Tibial nerve (tissue), 4 donors: ENCODE measurements at places on chromosomes 2 and 18. TPM values are rescaled to one million over a fixed set of nuclear protein-coding genes. Genes with fewer than 3 reads are reported as not detected.

GRCh38 chr2:16962505-16962904 lies 296.9 kb upstream of the CYRIA start:
- DNase-seq, result no peak

DNA sequence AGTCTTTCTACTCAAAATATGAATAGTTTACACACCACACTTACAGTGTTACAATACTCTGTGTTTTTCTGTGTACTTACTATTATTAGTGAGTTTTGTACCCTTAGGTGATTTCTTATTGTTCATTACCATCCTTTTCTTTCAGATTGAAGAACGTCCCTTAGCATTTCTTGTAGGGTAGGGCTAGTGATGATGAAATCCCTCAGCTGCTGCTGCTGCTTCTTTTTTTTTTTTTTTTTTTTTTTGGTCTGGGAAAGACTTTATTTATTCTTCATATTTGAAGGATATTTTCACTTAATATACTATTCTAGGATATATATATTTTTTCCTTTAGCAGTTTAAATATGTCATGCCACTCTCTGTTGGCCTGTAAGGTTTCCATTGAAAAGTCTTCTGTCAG lies 29.0 kb upstream of the SERPINB2 start:
- no peak for DNase-seq

DNA sequence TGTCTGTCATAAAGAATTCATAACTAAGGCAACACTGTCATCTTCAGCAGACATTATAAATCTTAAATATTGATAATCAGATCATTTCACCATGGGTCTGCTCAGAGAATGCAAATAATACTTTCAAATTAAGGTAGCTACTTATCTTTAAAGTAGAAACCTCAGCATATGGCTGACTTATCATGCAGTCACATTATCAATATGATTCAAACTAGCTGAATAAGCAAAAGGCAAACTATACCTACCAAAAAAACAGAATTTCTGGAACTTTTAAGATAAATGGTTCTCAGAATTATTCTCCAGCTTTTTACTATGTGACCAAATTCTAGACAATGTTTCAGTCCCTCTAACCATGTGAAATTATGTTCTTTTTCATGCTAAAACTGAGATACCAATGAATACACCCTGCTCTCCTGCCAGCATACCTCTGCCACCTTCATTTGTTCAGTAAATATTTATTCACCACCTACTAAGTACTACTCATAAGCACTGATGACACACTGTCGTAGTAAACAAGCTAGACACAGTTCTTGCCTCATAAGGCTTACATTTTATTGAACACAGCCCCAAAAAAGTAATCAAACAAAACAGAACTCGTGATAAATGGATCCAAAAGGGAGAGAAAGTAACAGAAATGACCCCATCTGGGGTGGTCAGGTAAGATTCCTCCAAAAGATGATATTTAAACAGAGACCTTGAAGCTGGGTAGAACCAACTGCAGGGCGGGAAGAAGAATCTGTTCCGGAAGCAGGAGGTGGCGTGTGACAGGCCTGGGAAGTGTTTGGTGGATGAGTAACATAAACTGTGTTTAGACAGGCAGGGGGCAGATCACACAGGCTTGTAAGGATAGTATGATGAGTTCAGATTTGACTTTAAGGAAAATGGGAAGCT lies 17.7 kb downstream of the SPIRE1 start:
- DNase-seq, result no peak

DNA sequence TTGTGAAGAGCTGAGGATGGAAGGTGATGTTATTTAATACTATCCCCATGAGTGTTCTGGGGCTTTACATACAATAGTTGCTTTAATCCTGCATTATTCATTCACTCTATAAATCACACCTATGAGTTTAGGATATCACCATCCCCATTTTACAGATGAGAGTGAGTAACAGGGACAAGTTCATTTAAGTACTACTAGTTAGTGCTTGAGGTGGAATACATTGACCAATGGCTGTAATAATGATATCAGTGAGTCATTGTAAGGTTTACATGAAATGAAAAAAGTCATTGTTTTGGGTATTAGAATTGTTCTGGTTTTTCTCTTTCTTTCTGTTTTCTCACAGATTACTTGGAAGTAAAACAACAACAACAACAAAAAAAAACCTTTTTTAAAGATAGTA lies 42.5 kb downstream of the TANC1 start:
- DNase-seq, result no peak

Gene ICA1L
- total RNA-seq, result 12.3 TPM

GRCh38 chr18:50610349-50610748 lies 50.5 kb downstream of the MAPK4 start:
- no peak for DNase-seq

Gene CRYGC
- total RNA-seq, result not detected
